NCI-H1105 (cell line): ENCODE measurements at places on chromosomes 11 and 22.

DNA sequence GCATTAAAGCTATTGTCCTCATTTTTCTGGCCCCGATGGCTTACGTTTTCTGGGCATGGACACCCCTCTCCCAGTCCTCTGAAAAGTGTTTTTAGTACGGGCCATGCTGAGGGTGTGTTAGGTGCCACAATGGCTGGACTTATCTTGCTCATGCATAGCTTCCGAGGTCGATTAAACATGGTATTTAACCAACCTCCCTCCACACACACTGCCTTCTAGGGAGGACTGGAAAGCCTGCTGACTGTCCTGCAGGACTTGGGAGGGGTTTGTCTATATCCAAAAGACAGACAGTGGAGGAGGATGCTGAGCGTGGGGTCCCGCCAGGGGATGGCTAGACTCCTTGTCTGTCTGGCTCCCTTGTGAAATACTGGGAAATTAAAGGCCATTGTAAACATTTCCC, 95.3 kb downstream of the FBXO7 start:
- DNase-seq, result no peak

GRCh38 chr11:130144141-130144540, 15.4 kb upstream of the ST14 start:
- no peak for DNase-seq

GRCh38 chr11:44096360-44097185, 1.1 kb downstream of the EXT2 start:
- no peak for DNase-seq

- peak; percentile 29 for DNase-seq
Measured at GRCh38 chr11:64152841-64153691, 12.8 kb downstream of the MACROD1 start.

DNA sequence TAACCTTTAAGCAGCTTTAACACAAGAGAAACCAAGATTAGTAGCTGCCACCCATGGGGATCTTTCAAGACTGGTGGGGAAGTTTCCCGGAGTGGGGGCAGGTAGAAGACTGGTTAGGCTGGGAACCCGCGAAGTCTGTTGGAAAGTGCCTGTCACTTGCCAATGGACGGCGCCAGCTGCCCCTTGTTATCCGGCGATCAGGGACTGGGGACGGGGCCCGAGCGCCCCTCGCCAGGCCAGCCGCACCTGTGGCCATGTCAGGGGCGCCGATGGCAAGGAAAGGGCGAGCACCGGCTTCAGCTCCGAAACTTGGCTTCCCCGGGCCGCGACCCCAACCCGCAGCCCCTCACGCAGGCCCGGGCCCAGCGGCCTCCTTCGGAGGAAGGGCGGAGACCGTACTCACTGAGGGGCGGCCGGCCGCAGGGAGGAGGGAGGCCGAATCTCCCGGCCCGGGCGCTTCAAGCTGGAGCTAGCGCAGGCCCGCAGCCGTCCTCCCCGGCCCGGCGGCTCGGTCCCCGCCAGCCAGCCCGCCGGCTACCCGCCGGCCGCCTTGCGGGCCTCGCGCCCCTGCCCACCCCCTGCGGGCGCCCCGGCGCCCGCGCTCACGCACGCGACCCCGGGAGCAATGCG, 539 bp downstream of the EIF4ENIF1 start:
- no peak for DNase-seq

DNA sequence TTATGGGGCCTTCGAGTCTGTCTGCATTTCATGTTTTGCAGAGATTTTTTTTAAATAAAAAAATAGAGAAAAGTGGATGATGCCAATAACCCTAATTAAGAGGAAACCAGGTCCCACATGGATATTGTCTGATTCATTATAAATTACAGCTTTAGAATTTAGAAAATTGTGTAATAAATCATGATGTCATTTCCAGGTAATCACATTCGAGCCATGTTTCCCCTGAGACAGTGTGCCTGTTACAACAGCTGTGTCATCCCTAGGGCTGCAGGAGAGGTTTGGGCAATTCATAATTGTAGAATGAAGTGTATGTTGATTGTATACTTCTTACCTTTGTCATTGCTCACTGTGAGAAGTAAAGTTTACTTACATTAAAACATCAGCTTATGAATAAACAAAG, 38.3 kb downstream of the NCAM1 start:
- peak; percentile 21 for DNase-seq

GRCh38 chr11:47566149-47566698, 825 bp downstream of the PTPMT1 start:
- no peak for DNase-seq

DNA sequence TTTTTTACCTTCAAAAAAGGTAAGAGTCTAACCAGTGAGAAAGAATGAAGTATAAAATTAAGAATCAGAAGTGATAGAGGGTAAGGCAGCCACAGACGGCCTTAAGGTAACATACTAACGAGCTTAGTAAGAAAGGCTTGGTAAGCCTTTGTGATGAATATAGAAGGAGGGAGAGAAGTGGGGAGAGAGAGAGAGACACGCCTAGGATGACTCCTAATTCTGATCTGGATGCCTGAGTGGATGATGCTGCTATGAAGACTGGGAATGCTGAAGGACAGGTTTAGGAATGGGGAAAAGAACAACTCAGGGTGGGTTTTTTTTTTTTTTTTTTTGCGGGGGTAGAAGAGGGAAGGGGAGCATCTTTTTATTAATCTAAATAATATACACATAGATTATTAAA, 4.8 kb downstream of the FBXO3 start:
- DNase-seq, result no peak

DNA sequence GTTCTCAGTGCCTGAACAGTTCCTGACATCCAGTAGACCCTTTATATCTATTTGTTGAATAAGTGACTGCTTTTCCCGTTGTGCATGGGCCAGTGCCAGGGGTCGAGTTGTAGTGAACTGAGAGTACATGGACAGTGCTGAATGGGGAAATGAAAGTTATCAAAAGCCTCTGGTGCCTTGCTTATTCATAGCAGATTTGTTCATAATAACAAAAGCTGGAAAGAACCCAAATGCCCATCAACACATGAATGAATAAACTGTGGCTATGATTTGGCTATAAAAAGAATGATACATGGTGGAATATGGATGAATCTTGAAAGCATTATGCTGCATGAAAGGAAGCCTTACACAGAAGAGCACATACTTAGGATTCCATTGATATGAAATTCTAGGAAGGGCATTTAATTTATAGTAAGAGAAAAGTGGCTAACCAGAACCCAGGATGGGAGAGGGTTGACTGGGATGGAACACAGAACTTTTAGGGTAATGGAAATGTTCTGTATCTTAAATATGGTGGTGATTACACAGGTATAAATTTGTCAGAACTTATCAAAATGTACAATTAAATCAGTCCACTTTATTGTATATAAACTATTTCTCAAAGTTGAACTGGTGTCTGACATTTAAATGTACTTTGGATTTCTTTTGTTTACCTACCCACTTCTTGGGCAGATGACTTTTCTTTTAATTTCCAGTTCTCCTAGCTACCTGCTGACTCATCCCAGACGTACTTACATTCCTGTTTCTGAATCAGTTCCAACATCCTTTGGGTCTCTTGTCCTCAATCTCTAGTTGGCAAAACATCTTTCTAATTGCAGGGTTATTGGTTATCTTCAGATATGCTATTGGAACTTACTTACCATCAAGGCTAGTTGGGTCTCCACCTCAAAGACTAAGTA, 42.8 kb downstream of the PACS1 start:
- no peak for DNase-seq

DNA sequence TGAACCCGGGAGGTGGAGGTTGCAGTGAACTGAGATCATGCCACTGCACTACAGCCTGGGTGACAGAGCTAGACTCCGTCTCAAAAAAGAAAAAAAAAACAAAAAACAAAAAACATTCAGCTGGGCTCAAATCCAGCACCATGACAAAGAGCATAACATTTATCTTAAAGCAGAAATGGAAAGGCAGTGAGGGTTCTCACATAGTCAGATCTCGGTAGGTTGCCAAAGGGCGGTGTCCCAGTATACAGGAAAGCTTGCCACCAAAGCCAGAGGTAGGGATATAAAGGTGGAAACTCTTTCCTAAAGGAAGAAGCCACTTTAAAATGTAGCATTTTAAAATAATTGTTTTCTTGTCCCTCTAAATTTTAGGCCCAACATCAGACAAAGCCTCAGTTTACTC, 22.4 kb upstream of the CAPRIN1 start:
- DNase-seq, result no peak

DNA sequence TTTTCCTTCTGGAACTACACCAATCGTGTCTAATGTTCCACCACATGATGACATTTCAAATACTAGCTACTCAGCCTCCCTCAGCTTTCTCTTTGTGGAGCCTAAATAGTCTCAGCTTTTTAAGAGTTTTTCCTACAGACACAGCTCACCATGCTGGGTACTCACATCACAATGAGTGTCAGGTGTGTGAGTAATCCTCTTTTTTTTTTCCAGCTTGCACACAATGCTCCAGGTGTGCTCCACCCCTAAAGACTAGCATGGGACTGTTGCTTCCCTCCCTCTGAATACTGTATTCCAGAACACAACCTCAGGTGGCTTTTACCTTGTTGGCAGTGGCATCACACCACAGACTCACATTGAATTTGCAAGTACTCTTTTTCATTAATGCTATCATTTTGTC, 11.7 kb downstream of the BTG4 start:
- DNase-seq, result no peak

DNA sequence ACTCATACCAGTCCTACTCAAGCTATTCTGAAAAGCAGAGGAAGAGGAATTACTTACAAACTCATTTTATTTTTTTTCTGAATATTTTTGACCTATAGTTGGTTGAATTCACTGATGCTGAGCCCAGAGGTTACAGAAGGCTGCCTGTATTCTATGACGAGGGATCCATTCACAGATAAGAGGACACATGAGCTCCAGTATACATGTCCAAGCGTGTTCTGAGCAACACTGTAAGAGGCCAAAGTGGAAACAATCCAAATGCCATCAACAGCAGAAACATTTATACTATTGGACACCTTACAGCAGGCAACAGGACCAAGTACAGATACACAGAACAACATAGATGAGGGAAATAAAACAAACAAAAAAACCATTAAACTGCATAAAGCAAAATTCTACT, 10.3 kb downstream of the KDM4E start:
- DNase-seq, result peak; percentile 71

GRCh38 chr11:47857485-47857884, 9.3 kb upstream of the NUP160 start:
- DNase-seq, result no peak

DNA sequence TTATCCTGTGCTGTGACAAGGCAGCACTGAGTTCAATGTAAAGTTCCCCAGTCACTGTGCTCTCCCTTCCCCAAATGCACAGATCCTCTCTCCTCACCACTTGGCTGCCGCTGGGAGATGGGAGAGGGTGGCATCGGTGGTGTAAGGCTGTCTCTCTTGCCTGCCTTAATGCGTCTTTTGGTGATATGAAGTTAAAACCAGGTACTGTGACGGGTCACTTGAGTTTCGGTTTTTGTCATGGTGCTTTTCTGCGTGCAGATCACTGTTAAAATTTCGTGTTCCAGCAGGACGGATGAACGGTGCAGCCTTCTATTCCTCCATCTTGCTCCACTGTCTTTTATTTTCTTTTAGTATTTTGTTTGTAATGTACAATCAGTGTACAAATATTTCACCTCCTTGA, 18.6 kb downstream of the GLB1L2 start:
- DNase-seq, result no peak

GRCh38 chr11:44088377-44088776, 7.1 kb upstream of the EXT2 start:
- no peak for DNase-seq

- DNase-seq, result no peak
Measured at GRCh38 chr11:102494216-102494615, 36.3 kb downstream of the MMP7 start.
